ENCODE measurements at places on chromosomes 12 and 14.

GRCh38 chr14:61185534-61185933 lies 95.6 kb downstream of the TMEM30B start:
- no peak for DNase-seq

DNA sequence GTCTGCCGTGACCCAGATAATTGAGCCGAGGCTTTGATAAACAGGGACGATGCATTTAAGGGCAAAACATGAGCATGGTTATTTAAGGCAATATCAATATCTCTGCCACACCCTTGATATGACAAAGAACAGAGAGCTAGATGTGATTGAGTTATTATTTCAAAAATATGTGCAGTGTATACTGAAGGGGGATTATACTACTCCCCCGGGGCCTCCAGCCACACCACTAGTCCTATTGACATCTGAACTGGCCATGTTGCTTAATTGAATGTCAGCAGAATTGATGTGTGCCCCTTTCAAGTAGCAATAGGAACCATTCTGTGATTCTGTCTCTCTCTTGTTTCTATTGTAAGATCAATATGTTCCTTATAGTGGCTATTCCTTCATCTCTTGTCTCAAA lies 794.8 kb upstream of the SEL1L start:
- no peak for DNase-seq

DNA sequence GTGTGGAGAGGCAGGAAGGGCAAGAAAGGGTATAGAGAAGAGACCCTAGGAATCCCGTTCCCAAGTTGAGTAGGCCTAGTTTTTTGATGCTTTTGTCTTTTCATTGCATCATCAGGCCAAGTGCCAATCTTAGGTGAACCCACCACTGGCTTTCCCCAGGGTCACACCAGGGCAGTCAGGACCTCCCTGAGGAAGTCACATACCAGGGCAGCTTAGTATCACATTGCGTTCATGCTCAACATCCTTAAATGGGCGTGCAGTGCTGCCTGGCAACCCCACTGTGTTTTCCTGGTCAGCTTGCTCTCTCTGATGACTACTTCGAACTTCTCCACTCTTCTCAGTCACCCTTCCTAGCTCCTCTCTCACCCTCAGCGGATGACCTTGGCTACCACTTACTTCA lies 9.0 kb downstream of the ASIC1 start:
- DNase-seq = peak; percentile 89

- DNase-seq = no peak
Measured at GRCh38 chr14:58815794-58816193, 178.0 kb downstream of the DACT1 start.

GRCh38 chr12:69904777-69905176 lies 79.8 kb downstream of the MYRFL start:
- DNase-seq = peak; percentile 40

All from mesenchymal stem cell (in vitro differentiated cells and primary cell).